ENCODE measurements at places on chromosomes 12 and 14.

DNA sequence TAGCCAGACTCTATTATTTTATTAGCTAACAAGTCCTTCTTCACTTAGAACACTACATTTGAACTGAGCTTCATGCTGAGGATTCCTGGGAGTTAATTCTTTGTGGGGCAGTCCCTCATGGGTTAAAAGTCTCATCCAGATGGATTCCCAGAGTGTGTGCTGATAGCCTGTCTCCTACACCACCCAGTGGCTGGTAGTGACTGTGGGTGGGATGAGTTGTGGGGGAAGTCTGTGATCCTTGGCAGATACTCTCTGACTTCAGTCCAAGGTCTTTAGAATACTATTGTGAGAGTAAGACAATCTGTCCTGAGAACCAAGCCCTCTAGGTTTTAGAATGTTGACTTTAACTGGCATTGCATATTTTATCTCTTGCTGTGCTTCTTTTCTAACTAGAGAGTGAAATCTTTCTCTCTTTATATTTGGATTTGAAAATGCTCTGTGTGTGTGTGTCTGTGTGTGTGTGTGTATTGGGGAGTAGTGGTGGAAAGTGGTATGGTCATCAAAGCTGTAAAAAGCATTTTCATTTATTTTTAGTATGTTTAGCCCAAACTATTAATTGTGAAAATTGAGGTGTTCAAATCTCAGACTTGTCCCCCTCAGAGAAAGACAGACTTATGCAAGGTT lies 37.3 kb downstream of the AKAP6 start:
- DNase-seq: no peak

DNA sequence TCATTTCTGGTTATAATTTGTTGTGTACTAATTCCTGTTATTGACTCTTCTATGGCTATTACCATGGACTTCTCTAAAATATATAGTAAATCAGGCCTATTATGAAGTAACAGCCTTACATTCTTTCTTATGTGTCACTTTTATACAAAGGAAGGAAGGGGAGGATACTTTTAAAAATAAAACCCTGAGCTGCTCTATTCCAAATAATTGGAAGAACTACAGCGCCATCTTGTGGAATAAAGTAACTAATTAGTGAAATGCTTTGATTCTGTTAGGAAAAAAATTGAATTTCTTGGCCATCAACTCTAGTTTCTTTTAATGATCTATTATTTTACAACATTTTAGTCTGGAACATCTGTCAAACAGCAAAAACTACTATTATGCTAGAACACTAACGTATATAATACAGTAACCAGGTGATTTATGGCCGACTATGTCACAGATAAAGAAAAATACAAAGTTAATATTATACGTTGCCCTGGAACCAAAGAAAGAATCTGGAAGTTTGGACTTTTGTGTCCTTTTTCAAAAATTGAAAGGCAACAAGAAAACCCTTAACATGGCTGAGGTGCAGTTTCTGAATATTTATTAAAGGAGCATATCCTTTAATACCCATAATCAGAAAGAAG lies 55.0 kb upstream of the NELL2 start:
- DNase-seq: no peak

DNA sequence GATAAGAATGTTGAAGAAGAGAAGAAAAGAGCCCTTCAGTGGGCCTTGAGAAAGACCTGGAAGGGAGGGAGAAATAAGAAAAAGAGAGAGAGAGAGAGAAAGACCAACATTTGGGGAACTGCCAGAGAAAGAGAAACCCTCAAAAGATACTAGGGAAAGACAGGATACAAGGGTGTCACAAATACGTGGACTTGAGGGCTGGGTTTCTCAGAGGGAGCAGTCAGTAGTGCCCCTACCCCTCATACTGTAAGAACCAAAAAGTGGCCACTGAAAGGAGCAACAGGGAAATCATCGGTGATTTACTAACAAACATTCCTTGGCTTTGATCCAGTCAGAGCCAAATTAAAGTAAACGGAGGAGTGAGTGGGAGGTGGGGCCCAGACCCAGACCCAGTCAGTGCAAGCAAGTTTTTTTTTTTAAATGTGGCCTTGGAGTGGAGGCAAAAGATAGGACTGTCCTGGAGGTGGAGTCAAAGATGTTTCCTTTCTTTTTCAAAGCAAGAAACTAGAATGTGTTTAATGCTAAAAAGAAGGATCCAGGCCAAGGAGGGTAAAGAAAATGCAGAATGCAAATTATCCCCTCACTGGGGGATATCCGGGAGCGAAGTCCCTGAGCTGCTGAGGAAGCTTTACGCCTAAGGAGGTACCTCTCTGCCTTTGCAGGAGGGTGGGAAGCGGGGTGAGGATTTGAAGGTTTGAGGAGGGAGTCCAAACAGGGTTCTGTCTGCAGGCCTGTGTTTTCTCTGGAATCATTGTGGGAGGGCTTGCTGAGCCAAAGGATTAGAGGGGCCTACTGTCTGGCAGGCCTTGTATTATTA lies 143.5 kb upstream of the AMIGO2 start:
- DNase-seq: no peak

DNA sequence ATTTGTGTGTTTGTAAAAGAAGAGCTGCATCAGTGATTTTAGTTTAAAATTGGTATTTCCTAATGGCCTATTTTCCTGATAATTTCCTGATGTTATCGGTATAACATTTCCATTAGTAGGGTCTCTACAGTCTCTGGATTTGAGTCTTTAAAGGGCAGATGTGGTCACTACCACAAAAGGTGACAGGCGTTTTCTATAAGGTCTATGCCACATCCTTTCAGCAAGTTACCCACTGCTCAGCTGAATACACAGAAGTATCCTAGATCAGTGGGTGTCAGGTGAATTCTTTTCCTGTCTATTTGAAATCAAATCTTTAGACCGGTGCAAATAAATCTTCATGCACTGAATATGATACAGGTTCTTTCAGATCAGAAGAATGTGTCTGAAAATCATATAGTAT lies 90.2 kb downstream of the LIN7A start:
- no peak for DNase-seq

GRCh38 chr14:50763382-50764007 lies 67.5 kb downstream of the NIN start:
- DNase-seq: no peak

- DNase-seq: no peak
Measured at GRCh38 chr12:13536219-13536910, 339.8 kb downstream of the EMP1 start.

- no peak for DNase-seq
Measured at GRCh38 chr12:701896-702539, 38.8 kb upstream of the NINJ2 start.

GRCh38 chr12:109331301-109331952 lies 16.3 kb upstream of the MYO1H start:
- no peak for DNase-seq

Measured in activated CD4-positive, CD25-positive, alpha-beta regulatory T cell (primary cell).